Type B pancreatic cell (in vitro differentiated cells): ENCODE measurements at places on chromosomes 16 and 17.
A peak's percentile ranks its signal among the peaks of the same experiment; 100 is the strongest.

DNA sequence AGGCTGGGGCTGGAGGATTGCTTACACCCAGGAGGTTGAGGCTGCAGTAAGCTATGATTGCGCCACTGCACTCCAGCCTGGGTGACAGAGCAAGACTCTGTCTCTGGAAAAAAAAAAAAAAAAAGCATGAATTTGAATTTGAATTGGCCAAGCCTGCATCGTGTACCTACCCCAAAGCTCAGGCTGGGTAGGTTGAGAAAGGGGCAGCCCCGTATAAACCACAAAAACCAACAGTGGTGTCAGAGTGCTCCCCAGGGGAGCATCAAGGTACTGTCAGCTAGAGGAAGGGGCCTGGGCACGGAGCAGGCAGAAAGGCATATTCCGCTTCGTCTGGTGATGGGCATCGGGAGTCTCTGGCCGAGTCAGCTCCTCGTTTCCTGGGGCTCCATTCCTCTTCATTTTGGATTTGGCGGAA lies 40.9 kb downstream of the RAP1GAP2 start:
- no peak for DNase-seq

- no peak for DNase-seq
These were observed 33.1 kb upstream of the CRISPLD2 start for GRCh38 chr16:84786605-84787262.

DNA sequence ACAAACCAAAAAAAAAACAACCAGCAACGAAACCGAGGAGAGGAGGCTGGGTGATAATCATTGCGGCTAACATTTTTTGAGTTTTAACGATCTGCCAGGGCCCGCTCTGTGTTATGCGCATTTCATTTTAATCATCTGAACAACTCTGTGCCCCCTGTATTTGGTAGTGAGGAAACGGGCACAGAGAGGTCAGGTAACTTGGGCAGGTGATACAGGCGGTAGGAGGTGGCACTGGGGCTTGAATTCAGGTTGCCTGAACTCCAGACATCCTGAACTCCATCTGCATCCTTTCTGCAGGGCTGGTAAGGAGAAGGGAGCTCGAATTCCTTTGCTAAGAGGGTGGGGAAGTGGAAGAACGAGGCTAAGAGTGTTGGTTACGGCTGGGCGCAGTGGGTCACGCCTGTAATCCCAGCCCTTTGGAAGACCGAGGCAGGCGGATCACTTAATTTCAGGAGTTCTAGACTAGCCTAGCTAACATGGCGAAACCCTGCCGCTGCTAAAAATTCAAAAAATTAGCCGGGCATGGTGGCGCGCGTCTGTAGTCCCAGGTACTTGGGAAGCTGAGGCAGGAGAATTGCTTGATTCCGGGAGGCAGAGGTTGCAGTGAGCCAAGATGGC lies 1.1 kb downstream of the CLUAP1 start:
- DNase-seq = no peak

DNA sequence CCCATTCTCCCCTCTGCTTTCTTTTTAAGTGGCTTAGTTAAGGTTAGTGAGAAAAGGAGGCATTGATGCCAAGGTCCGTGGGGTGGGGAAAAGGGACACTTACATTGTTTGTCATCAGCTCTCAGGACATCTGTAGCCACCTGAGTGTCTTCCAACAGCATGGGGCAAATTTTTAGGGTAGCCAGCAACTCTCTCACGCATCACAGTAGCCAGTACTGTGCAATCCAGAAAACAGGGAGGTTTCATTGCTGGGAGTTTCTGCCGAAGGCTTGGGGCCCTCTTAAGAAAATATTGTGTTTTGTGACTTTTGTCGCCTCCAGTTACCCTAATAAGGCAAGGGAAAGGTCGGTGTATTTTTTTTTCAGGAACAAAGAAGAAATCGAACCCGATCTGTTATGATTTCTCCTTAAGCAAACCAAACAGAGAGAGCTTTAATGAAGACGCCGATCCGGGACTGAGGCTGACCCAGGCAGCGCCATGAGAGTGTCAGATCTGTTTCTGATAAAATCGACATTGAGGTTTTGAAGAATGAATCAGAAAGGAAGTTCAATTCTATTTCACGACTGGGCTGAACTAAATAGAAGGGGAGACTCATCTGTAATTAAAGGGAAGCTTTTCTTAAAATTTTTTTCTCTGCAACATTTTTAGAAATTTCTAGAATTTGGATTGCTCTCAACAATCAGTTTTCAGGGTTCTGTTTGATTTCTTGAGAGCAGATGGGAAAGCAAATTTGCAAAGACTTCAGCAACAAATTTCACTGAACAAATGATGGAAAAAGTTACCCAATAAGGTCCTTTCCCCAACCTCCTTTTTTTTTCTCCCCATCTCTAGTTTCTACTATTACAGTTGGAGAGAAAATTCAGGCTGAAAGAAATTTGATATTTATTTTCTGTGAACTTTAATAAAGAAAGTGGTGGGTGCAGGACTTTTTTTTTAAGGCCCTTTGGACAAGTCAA lies 144.7 kb upstream of the IRX3 start:
- DNase-seq = no peak

DNA sequence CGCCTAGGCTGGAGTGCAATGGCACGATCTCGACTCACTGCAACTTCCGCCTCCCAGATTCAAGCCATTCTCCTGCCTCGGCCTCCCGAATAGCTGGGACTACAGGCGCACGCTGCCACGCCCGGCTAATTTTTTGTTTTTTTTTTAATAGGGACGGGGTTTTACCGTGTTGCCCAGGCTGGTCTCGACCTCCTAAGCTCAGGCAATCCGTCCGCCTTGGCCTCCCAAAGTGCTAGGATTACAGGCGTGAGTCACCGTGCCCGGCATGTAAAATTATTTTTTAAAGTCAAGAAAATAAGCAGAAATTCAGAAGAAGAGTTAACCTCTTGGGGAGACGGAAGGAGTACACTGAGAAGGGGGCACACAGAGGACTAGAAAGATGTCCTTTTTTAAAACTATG lies 27.5 kb downstream of the CDYL2 start:
- no peak for DNase-seq

DNA sequence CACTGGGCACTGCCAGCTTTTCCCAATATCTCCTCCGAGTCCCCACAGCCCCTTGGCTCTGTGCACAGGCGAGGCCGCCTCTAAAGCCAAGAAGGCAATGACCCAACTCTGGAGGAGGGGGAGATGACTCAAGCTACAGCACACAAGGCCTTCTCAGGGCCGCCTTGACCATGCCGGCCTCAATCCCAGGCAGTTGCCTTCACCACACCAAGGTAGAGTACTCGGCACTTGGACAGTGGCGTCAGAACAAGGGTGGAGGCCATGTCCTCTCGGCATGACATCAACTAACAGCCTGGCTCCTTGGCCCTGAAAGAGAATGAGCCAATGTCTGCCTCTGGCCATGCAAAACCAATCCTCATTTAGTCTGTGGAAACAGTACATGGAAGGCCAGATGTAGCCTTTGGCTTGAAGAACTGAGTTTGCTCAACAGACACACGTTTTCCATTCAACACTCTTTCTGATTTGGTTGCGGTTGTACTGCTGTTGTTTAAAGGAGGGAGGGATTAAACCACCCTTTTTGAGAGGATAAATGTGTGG lies 139.6 kb downstream of the XYLT1 start:
- DNase-seq = no peak

DNA sequence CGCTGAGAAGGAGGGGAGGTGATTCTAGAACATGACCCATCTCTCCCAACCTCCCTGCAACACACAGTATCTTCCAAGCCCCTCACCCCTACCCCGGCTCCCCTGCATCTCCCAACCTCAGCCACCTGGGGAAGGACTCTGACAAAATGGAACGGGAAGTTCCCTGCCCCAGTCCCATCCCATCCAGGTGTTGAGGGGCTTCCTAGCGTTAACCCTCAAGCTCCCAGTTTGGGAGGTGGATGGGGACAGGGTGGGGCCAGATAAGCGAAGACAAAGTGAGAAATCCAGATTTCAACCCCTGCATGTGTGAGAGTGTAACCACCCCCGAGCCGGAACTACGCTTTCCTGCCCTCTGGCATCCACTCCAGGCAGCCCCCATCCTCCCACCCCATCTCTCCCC lies 1.8 kb downstream of the ZSCAN10 start:
- DNase-seq = no peak

GRCh38 chr16:50137268-50137667 lies 15.8 kb upstream of the TENT4B start:
- DNase-seq = no peak

- DNase-seq = no peak
These were observed 308.5 kb upstream of the TBX2 start for GRCh38 chr17:61091096-61091495.

DNA sequence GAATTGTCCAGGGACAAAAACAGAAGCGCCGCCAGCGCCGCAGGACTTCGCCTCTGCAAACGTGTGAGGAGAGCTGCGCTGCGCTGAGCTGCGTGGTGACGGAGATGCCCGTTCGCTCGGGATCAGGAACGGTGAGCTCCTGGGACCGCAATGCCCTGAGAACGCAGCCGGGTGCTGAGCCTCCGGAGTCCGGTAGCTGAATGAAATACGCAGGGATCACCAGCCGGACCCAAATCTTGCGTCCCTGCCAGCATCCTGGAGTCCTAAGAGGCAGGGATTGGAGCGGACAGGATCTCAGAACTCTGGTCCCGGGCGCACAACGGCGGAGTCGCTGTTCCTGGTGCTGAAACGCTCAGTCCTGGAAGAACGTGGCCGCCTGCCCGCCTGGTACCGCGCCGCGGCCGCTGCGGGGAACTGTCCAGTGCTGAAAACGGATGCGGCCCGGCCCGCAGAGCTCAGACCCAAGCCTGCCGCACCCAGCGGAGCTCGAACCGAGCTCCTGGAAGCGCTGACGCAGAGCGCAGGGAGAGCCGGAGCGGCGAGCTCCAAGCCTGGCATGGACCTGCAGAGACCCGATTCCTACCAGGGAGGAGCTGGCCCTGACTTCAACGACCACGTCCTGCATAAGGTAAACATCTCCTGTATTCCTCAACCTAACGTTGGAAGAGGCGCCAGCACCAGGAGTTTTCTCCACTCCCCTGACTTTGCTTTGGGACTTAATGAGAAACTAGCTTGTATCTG lies 41.5 kb downstream of the CD300LF start:
- peak; percentile 90 for DNase-seq

DNA sequence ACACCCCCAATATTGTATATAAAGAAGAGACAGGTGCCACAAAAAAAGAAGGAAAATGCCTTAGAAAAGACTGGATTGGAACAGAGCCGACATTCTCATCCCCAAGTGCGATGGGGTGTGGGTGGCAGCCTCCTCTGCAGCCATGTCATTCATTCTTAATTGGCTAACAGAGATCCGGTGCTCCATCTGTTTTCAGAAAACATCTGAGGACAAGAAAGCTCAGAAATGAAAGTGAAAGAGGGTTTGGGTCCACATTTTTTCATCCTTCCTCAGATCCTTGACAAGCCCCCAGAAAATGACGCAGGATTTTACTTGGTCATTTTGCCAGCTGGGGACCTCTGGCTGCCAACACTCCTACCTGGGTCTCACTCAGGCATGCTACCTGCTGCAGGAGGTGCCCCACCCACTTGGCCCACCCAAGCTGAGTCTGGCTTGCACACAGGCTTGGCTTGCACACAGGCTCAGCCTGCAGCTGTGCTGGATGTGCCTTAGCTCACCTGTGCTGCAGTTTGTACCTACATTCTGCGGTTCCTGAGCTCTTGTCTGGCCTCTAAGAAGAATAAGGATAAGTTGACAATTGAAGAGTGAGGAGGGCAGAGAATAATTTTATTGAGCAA lies 21.9 kb downstream of the KIF2B start:
- DNase-seq = no peak

DNA sequence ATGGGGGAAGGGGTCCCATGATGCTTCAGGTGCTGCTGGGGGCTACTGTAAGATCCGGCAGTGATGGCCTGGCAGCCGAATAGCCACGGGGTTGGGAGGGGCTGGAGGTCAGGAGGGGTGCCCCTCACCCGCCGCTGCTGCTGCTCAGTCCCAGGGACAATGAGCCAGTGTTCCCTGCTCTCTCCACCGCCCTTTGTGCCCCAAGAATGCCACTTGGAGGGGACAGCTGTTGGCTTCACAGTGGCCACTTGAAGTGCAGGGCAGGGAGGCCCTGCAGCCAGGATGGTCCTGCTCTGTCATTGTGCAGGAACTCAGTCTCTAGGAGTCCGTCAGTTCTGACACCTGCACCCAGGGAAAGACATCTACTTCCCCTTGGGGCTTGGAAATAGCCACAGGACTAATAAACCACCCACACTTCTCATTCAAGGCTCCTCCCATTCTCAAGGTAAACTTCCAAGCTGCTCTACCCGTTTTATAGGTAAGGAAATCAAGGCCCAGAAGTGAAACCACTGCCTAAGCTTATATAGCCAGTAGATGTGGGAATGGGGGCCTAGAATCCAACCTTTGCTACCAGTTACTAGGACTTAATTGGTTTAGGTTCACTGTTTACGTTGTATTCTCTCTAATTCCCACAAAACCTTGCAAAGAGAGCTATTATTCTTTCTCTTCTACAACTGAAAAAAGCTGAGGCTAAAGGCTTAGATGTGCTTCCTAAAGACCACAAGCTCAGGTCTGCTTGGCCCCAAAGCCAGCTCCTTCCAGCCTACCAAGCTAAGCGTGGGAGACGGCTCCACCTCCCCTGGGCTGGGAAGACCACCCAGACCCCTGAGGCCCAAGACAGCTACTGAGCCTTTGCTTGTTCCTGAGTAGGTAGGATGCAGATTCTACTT lies 6.2 kb upstream of the CPSF4L start:
- no peak for DNase-seq
